Ammon's horn (tissue), 1 donor: ENCODE measurements at places on chromosomes 13 and 19.

DNA sequence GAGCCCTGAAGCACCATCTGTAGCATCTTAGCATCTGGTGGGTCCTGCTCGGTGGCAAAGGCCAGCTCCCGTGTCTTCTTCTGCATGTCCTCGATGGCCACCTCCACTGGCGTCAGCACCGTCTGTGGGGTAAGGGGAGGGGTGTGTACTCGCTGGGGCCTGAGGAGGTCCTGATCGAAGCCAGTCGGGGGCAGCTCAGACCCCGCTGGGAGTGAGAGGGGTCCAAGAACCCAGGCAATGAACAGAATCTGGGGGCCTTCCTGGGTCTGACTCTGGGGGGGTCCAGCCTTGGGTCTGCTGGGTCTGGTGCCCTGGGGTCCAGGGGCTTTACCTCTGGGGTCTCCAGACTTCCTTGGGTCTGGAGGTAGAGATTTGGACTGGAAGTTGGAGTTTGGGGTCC lies 3.6 kb upstream of the KANK2 start:
- no peak for DNase-seq

DNA sequence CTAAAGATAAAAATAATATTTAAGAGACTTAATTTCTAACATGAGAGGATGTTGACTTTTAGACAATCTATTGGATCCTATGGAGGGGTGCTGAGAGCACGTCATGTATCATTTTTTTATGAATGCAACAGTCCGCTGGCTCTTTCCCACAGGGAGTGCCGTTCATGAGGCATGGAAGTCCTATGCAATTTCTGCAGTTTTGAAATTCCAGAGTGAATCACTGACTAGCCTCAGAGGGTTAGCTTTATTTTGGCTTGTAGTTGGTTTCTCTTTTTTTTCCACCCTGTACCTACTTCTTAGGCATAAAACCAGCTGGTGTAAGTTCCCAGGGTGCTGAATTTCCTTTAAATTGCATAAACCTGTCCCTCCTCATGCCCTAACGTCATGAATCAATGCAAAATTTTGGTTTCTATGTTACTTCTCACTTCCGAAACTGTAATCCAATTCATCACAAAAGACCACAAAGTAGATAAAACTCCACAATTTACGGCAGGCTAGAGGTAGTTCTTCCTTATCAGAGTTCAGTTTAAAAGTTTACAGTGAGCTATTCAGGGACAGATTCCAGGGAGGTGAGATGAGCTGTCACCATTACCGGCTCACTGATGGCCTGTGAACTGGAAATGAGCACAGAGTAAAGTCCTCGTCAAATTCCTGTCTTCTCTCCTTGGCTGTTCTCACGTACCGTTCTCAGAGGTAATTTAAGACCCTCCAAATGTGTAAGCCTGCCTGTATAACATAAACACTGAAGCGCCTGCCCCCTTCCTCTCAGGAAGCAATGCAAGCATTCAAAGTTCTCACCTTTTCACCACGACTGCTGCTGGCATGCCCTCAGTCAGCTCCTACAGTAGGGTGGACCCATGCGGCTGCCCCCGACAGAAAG lies 216.6 kb upstream of the SLC10A2 start:
- DNase-seq = no peak

GRCh38 chr13:73754727-73755292 lies 379.4 kb downstream of the KLF12 start:
- DNase-seq = peak; percentile 57

- DNase-seq = no peak
Measured at GRCh38 chr19:3687774-3688706, 12.2 kb downstream of the PIP5K1C start.

- peak; percentile 69 for DNase-seq
Measured at GRCh38 chr19:10292206-10292788, 2.5 kb downstream of the ICAM5 start.

- peak; percentile 74 for DNase-seq
Measured at GRCh38 chr19:2636897-2637683, 65.4 kb downstream of the GNG7 start.

DNA sequence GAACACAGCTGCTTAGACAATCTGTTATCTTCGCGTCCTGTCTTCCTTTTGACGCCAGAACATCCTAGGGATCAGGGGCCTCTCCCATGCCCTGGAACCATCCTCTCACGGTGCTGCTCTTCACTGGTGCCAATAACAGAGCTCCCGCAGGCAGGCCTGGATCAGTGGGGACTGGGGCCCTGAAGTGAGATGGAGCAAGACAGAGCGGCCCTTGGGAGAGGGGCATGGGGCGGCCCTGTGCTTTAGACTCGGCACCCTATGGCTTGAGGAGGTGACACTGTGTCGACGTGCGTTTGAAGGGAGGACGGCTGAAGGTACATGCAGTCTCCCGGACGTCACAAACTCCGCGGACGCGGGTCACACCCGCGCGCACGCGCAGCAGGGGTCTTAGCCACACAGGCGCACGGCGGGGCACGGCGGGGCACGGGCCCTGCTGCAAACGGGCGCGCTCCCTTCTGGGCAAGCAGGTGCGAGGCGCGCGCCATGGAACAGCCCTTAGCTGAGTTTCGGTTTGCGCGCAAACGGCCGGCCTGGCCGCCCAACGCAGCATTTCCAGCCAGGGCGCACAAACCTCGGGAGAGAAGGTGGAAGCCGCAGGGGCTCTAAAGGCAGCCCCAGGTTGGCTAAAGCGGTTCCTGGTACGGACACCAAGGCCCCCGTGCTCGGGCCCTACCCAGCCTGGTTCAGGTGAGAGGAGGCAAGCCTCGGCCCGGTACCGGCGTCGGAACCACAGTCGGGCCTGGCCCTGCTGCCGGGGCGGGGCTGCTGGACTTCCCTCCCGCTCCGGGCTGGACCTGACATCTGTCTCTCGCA lies 16.5 kb upstream of the RNF17 start:
- DNase-seq = no peak

DNA sequence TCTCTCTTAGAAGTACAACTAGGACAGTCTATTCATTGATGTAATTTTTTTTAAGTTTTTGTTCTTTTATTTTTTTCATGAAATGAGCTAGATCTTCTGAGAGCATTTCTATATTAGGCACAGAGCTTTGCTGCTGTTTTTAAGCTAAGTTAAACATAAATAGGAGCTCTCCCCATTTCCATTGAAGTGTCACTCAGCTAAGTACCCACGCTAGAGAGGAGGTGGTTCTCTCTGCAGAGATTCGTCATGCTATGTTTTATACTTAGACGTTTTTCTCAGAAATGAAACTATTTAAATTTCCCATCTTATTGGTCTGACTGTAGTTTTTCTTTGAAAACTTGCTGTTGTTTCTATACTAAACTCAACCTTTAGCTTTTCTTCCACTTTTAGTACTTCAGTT lies 271.5 kb downstream of the PCDH9 start:
- DNase-seq = no peak

DNA sequence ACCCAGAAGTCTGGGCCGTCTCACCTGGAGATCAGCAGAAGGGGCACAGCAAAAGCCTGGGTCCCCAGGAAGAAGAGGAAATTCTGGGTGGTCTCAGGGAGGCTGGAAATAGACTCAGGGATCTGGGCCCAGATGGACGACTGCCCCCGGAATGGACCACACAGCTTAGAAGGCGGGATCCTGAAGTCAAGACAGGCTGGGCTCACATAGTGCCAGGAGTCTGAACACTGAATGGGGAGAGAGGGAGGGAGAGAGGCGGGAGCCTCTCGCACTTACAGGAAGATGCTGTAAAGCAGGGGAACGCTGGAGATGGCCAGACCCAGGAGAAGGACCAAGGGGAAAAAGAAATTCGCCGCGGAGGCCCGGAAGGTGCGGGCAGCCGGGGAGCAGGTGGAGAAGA lies 1.3 kb upstream of the LENG1 start:
- DNase-seq = no peak

GRCh38 chr13:25982907-25983306 lies 68.9 kb downstream of the SHISA2 start:
- no peak for DNase-seq

- no peak for DNase-seq
Measured at GRCh38 chr19:56974556-56975207, 134.2 kb upstream of the PEG3 start.

GRCh38 chr19:15776264-15776663 lies 11.2 kb upstream of the OR10H5 start:
- DNase-seq = no peak

DNA sequence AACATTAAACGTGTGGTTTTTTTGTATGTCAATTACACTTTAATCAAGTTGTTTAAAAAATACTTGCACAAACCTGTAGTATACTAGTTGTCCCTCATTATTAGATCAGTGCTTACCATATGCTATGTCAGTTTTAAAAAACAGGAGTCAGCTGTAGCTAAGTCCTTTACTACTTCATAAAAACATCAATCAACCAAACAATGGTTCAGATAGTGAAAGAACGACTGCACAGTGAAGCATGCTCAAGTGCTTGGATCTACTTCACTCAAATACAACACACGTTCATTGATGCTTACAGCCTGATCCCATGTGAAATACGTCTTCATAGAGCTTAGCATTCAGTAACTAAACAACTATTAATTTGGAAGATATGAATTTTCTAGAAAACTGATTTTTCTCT lies 225.0 kb downstream of the FGF14 start:
- no peak for DNase-seq

DNA sequence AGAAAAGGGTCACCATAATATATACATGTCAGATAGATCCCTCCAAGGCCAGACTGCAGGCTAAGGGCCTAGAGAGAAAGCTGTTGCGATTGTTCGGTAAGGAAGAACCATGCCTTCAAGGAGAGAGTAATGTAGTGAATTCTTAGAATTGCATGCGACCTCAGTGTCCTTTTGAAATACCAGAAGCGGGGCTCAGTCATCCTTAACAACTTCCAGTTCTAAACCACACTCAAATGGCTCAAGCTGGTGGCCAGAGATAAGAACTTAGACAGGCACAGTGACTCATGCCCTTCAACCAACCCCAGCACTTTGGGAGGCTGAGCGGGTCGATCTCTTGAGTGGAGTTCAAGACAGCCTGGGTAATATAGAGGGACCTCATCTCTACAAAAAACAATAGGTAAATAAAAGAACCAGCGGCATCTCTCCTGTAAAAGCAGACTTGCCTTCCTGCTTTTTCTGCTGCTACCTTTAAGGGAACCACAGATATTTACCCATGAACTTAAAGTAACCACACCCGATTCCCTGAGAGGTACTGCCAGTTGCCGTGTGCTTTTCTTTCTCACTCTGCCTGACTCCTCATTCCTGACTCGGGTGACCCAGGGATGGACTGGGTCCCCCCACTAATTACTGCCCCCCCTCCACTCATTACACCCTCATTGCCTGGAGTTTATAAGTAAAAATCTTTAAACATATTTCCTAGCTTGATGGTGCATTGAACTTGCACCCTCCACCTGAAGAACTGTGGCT lies 15.4 kb upstream of the SIGLEC6 start:
- no peak for DNase-seq

DNA sequence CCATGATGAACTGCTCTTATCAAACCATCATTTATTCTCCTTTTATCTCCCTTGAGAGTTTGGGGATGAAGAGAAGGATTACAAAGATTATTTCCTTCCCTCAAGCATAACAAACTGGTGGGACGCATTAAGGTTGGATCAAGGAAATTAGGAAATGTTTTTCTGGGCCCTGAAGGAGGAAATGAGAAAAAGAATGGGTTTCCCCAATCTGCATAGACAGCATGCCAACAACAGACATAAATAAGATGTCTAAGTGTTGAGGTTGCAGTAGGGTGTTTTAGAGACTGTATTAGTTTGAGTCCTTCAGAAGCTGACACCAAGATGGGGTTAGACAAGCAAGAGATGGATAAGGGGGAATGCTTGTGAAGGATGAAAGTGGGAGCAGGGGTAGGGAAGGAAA lies 7.3 kb downstream of the EPSTI1 start:
- no peak for DNase-seq

GRCh38 chr19:5225486-5226345 lies 114.9 kb downstream of the PTPRS start:
- no peak for DNase-seq

- DNase-seq = no peak
Measured at GRCh38 chr19:2469102-2469914, 6.6 kb upstream of the GADD45B start.

DNA sequence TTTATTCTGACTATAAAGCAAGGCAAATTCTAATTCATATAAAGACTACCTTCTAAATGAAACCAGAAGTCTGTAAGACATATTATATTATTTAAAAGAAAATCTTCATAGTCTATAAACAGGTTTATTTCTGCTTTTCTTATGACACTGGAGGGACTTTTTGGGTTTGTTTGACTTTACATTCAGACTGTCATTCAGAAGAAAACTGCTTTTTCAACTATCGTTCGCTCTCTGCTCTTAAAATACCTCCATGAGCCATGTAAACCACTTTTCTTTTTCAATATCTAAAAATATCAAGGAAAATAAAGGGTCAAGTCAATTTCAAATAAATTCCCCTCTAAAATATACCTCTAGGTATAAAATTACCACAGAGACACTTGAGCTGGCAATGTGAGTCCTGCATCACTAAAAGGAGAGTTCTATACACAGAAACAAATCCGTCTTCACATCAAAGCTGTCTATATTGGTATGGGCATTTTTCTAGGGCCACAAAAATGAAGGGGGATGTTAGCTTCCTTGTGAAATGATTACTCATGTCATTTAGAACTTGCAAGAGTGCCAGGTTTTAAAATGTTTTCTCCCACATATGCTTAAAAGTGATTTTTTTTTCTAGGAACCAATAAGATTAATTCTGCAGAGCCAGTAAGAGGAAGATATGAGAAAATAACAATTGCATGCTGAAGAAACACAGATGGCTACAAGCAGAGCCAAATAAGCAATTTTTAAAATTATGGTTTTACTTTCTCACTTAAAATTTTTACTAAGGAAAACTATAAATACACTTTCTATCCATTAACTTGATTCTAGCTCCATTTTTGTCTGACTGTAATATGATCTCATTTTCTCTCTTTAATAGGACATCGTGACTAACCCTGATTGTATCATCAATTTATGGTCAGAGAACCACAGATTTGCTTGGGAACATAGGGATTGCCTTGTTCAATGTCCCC lies 181.8 kb downstream of the TBC1D4 start:
- no peak for DNase-seq

GRCh38 chr13:24194447-24194846 lies 33.9 kb downstream of the SPATA13 start:
- DNase-seq = no peak

- DNase-seq = peak; percentile 27
Measured at GRCh38 chr19:34365463-34366401, 736 bp downstream of the GPI start.

- peak; percentile 24 for DNase-seq
Measured at GRCh38 chr19:40799558-40800338, 757 bp downstream of the EGLN2 start.

GRCh38 chr19:2139385-2140137 lies 11.8 kb downstream of the AP3D1 start:
- no peak for DNase-seq

GRCh38 chr13:23175920-23176319 lies 4.9 kb upstream of the SGCG start:
- DNase-seq = no peak
